Activated gamma-delta T cell treated with anti-CD3 and anti-CD28 coated beads, Interleukin-2, amount 50 U/mL, for 16 hours (primary cell): ENCODE measurements at places on chromosomes 12 and 14.

DNA sequence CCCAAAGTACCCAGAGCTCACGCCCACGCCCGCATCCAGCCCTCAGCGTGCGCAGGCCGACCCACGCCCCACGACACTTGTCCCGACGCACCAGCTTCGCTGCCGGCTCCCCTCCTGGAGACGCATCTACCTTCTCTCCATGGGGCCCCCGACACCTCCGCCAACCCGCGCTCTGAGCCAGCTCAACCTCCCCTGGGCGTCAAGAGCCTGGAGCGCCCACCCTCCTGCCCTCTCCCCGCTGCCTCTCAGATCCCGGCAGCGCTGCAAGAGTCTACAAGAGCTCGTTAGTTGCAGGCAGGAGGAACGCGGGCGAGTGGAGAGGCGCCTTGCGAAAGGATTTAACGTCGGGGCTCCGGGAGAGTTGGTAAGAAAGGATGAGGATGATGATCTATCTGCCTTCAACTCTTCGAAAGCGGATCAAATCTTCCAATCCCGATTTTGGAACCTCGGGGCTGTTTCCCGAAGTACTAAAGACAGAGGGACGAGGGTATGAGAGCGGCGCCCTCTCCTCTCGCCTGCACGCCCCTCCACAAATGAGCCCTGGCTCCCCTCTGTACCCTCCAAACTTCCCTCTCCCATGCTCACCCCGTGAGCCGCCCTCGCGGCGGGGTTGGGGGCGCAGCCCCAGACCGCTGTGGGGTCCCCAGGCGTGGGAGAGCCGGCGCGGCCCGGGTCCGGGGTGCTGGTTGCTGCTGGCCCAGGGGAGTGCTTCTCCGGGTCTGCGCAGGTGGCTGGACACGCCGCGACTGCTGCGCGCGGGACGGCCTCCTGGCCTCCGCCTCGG is 979 bp downstream of the LTBP2 start:
- DNase-seq, result no peak

DNA sequence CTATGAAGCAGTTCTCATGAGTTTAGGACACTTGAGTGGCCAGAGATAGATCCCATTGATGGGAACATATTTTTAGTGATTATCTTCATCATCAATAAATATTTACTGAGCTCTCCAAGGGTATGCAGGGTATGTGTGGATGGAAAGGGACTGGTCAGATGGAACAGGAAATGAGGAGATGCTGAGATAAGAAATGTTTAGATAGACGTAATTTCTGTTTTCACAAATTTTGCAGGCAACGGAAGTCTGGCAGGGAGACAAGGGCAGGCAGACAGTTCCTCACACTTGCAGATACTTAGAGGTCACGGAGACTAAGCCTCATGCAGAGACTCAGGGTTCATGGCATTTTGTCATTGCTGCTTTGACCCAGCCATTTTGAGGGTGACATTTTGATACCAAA is 24.3 kb downstream of the BCL2L14 start:
- DNase-seq, result no peak

GRCh38 chr12:132118876-132119275 is 25.2 kb downstream of the DDX51 start:
- no peak for DNase-seq

DNA sequence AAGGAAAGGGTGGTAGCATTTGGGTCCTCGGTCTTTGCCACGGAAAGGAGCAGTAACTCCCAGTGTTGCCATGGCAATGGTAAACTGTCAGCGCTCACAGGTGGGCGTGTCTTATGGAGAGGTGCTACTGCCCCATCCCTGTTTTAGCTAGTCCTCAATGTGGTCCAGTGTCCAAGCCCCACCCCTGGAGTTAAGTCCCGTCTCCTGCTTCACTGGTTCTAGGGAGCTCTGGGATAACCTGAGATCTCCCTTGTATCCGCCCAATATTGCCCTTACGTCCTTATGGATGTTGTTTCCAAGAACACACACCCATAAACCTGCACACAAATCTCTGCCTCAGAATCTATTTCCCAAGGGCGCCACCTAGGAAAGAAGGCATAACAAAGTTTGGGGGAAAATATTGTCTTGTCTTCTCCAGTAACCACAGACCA is 64.2 kb downstream of the SPRING1 start:
- no peak for DNase-seq

DNA sequence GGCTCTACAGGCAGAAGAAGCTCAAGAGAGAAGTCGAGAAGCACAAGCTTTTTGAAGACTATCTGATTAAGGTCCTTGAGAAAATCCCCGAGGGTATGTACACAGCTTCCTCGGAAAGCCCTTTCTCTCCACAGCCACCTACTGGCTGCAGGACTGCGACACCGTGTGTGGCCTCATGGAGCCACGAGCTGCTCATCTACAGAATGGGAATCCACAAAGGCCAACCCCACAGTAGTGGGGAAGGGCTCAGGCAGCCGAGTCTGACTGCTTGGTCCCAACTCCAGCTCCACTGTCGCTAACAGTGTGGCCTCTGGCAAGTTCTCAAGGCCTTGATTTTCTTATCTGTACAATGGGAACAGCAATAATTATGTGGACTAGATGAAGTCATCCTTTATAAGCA is 2.5 kb downstream of the CCDC197 start:
- no peak for DNase-seq

- DNase-seq, result no peak
These were observed 195.5 kb upstream of the BTG1 start for GRCh38 chr12:92341065-92341668.

DNA sequence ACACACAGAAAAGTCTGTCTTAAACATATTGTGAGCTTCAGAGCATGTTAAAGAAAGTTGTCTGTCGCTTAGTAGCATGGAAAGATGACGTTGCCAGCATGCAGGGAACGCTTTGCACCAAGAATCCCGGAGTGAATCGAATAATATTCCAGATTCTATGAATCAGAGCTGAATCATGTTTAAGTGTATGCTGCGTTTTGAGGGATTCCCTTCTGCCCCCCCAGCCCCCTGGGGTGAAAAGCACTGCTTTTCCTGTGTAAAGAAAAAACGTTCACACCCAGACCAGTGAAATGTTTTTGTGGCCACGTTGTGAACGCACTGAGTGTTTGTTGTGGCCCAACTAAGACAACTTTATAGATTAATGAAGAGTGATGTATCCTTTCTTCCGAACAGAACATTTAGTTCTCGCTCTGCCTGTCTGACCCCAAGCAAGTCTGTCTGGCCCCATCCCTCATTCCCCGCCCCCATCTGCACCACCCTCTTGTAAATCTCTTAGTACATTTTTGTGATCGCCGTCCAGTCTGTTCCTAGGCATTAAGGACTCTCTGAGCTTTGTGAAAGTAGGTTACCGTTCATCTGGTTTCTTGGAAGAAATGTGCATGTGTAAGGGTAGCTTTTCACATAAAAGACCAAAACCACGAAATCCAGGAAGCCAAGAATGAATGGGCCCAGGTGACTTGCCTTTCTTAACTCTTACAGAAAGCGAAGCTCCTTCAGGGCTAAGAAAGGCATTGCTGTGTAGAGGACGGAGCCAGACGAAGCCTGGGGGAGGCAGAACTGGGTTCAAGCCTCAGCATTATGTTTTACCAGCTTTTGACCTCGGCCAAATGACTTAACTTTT is 103.0 kb downstream of the SAMD4A start:
- peak; percentile 3 for DNase-seq

GRCh38 chr14:102120888-102121287 is 18.8 kb upstream of the WDR20 start:
- DNase-seq, result no peak

GRCh38 chr12:47954058-47954457 is 9.3 kb upstream of the TMEM106C start:
- DNase-seq, result no peak

DNA sequence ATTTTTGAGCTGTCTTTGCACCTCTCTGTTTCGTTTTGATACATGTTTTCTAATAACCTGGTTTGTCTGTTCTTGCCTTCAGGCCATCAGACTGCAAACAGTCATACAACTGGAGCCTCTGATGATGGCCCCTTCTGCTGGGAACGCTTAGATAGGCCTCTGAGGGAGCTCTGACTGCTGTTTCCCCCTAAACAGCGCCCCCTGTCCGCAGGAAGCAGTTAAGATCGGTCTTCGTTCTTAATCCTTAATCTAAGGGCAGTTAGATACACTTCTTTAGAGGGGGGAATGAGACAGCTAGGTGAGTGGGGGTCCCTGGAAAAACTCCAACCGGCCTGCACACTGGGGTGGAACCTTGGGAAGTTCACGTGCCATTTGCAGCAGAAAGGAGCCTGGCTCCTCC is 1338.8 kb upstream of the SEL1L start:
- DNase-seq, result no peak
